Dorsolateral prefrontal cortex (tissue), 122 donors: ENCODE measurements at places on chromosomes 7 and 10. TPM values are rescaled to one million over a fixed set of nuclear protein-coding genes. Genes with fewer than 3 reads are reported as not detected.

Gene TRPV5
- 4.6 TPM for total RNA-seq

Gene CPEB3
- total RNA-seq, result 60.4 TPM

GRCh38 chr10:50325449-50326171 lies 74.3 kb upstream of the ASAH2 start:
- DNase-seq, result peak; percentile 7

DNA sequence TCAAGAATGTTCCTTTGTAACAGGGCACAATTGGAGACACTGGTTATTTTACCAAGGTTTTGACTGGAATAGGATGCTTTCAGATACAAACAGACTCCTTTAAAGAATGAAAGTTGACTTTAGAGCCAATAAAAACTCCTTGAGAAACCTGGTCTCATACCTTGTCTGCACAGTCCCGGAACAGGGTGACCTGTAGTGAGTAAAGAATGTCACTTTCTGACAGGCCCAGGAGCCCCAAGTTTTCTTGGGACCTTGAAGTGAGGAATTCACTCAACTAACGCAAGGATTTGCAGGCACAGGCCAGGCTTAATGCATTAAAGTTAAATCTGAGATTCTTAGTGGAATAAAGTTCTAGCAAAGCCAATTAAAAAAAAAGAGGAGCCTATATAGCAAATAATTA lies 11.5 kb upstream of the GARS1 start:
- DNase-seq, result no peak

DNA sequence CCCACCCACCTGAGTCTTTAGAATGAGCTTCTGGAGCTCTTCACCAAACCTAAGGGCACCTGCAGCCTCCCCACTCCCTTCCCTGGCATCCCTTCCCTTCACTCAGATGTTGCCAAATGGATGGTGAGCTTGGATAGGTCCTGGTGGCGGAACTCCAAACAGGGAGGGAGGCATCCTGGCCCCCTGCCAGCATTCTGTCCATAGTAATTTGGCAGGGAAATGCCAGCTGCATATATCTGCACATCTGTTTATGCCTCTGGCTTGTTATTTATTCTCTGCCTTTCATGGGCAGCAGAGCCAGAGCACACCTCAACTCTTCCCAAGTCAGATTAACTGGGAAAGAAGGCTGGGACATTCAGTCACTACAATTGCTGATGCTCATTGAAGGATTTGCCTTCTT lies 18.1 kb downstream of the KAZALD1 start:
- no peak for DNase-seq

- no peak for DNase-seq
Measured at GRCh38 chr7:157079116-157079515, 59.6 kb upstream of the UBE3C start.
